ENCODE measurements at places on chromosomes 6 and 20.
A peak's percentile ranks its signal among the peaks of the same experiment; 100 is the strongest.

DNA sequence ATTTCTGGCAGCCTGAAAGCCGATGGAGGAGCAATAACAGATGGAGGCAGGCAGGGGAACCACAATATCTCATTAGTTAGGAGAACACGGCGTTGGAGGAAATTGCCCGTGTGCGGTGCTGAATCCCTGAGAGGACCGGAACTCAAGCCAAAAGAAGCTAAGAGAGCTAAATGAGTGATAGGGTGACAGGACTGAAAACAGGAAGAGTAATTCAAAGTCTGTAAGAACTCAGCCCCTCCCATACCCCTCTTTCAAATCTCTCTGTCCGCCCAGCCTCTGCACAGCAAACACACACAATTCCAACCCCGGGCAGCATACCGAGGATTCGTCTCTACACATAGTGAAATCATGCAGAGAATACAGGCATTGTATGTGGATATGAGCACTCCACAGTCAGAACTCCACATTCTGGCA lies 2.6 kb upstream of the IPCEF1 start:
- DNase-seq = no peak

DNA sequence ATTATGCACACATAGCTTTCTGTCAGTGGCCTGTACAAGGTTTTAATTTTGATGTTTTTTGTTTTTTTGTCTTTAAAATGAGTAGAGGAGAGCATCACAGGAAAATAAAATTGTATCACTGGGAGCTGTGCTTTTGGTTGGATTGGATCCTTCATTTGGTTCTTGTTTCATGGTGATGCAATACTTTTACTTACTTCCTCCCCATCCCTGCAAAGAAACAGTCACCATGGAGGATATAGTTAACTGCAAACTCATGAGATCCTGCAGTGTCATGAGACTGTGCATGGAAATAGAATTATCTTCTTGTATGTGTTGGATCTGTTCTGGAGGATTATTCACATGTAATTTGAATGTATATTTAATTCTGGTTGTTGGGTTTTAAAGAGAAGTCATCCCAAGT lies 122.3 kb downstream of the JARID2 start:
- DNase-seq = no peak

DNA sequence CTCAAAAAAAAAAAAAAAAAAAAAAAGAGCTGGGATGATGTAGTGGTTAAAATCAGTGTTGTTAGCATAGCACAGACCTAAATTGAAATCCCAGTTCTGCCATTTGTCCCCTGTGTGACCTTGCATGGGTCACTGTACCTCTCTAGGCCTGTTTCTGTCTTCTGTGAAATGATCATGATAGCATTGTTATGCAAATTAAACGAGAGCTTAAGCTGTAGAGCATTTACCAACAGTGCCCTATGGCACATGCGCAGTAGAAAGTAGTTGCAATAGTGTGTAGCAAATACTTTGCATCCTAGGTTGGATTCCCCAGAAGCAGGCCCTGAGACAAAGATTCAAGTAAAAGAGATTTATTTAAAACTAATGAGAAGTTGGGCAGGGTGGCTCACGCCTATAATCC lies 7.3 kb downstream of the PSORS1C2 start:
- no peak for DNase-seq

DNA sequence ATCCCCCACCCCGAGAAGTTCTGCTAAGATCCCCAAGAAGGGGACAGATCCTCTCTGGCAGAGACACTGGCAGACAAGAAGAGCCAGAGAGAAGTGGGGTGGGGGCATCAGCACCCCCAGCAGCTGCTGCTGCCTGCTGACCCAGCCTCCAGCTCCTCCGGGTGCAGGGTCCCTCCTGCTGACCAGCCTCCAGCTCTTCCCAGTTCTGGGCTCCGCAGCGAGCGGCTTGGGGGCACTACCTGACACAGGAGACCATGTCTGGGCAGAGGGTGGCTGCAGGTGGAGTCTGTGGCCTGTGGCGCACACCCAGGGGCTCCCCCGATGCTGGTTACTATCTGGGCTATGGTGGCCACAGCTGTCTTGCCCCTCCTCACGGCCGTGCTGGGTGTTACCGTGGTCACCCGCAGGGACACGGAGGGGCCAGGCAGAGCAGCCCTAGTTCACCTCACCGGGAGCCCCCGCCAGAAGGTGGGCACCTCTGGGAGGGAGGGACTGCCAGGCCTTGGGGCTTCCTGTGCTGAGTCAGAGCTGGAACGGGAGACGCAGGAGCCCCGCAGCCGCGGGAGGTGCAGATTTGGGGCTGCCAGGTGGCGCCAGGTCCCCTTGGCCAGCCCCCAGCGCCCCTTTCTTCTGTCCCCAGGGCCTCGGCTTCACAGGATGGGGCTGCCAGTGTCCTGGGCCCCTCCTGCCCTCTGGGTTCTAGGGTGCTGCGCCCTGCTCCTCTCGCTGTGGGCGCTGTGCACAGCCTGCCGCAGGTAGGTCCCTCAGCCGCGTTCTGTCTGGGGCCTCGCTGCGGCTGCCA lies 630 bp downstream of the LIME1 start:
- DNase-seq = peak; percentile 52

DNA sequence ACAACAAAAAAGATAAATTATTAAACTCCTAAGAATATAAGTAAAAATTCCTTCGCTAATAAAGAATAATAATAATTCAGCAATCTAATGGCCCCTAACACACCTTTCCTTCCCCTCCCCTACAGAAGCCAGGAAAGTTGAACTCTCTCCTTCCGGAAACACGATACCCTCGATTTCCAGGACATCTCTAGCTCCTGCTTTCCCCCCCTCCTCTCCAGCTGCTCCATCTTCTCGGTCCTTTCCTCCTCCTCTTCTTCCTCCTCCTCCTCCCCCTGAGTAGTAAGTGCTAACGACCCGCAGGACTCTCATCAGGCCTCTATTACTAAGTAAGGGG lies 603 bp downstream of the TASP1 start:
- DNase-seq = no peak

DNA sequence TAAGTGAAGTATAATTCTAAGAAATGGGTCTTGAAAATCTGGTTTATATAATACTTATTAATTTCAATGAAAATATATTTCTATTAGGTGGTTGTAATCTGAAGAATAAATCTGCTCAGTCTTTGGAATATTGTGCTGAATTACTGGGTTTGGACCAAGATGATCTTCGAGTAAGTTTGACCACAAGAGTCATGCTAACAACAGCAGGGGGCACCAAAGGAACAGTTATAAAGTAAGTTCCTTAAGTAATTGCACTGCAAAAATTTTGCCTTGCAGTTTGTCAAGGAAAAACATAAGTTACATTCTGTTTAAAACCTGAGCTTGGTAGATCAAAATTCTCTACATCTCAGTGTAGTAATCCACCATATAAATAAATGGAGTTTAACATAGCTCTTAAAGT lies 106.0 kb downstream of the MYO6 start:
- peak; percentile 18 for DNase-seq

GRCh38 chr6:170462366-170463020 lies 90.6 kb downstream of the PSMB1 start:
- DNase-seq = no peak

DNA sequence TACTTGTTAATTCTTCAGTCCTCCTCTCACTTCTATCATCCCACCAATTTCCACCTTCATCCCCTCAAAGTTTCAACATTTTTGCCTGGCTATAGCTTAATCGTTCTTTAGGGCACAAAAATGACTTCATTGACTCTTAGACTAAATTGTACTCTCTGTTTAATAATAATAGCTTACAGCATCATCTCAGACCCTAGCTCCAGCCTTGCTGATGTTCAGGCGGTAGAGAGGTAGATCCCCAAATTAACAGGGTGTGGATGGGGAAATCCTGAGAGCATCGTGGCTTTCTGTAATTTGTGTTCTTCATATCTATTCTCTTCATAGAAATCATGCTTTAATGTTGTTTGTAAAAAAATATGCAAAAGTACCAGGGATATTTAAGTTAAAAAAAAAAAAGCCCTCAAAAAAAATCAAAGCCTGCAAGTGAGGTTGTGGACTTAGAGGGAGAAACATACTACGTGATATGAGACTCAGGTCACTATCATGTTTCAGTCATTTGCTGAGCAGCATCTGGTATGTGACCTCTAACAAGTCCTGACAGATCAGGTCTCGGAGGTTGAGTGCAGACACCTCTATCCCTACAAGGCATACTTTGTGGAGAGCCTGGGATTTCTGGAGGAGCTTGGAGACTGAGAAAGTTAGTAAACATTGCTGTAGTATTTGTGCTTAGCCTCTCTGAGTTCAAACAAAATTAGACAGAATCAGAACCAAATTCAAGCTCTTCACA lies 1063.3 kb upstream of the CITED2 start:
- no peak for DNase-seq

- DNase-seq = no peak
Observed at GRCh38 chr6:15535495-15536197, 127.2 kb downstream of the DTNBP1 start.

DNA sequence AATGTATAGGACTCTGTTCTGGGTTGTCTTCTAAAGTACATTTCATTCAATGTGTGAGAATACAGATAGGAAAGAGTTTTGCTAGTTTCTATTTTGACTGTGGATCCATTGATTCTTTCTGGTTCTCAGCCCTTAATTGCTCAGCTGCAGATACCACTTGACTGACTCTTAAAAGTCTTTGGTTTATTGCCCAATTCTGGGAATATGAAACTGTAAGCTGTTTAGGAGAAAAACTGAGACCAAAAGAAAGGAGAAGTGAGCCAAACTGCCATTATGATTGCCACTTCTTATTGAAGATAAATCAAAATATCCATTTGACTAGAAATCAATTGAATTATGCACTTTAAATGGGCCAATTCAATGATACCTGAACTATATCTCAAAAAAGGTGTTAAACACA lies 211.4 kb downstream of the ESR1 start:
- DNase-seq = no peak

DNA sequence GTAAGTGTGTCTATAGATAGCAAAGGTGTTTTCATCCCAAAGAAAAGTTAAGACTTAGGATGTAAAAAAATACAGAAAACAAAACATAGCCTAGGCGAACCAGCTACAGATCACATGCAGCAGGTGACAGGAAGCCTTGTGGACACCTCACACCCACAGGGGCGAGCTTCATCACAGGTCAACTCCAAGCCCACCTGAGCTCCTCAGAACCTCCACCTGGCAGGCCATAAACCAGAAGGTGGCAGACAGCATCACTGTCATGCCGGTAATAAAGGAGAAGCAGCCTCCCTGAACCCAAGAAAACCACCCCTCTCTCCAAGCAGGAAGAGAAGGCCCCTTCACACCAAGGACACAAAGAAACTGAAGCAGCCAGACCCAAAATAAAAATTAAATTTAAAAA lies 1.0 kb downstream of the RALGAPA2 start:
- peak; percentile 39 for DNase-seq

DNA sequence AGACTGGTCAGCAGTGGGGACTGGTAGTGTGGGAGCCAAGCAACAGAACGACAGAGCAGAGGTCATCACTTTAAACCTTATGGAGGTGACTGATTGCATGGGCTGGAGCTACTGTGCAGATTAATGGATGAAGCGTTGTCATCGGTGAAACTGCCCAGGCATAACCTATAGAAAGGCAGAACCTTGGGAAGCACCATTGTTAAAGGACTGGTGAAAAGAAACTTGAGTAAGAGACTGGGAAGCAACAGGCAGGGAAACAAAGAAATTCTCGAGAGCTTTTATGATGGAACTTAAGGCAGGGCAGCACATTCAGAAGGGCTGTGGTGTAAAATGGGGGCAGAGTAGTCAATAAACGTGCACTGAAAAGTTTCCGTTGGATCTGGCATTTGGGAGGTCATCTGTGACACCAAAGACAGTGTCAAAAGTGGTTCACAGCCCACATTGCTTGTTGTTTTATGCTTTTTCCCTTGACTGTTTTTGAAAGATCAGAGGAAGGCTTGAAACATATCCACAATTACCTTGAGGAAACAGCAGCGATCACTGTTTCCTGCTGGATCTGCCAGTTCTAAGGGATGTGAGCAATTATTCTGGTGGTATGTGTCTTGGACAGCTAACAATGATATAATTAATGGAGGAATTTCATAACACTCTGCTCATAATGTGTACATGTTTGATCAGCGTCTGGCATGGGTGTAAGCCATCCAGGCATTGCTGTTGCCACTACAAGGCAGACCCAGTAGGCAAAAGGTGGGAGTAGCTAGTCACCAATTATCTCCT lies 62.7 kb downstream of the LRRC1 start:
- no peak for DNase-seq

- no peak for DNase-seq
Observed at GRCh38 chr6:162421004-162421403, 306.6 kb downstream of the PRKN start.

- DNase-seq = no peak
Observed at GRCh38 chr20:53935344-53936084, 134.9 kb downstream of the BCAS1 start.

- peak; percentile 80 for DNase-seq
Observed at GRCh38 chr20:4720041-4720976, 1.4 kb upstream of the PRND start.

- no peak for DNase-seq
Observed at GRCh38 chr6:7273709-7274108, 39.3 kb downstream of the SSR1 start.

DNA sequence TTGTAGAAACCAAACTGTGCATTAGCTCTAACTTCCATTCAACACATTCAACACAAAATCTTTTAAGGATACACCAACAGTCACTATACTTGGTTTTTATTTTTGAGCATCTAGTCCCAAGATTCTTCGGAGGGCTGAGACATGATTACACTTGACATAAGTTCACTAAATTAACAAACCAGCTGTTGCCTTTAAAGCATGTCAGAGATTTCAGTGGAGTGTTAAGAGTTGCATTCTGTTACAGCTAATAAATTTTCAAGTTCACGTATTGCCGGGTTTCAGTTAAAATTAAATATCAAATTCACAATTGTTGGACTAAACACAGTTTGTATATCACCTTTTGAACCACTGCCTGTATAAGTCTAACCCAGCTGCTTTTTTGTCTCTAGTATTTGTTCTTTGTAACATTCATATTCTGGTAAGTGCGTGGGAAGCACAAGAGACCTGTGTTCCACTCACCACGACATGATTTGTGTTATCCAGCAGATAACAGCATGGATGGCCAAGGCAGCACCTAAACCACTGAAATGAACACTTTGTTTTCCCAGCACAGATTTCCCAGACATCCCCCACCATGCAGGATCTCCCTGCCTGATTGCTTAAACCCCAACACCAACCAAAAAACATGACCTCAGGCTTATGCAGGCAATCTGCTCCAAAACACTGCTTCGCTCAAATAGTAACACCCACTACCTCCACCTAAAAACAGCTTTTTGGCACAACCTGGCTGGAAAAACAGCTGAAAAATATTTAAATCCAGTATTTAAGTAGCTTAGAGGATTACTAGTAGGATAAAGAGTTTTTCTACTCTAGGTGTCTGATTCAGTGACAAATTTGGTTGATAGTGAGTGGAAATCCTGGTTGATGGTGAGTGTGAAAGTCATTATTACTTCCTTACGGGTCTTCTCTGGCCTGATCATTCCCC lies 286.5 kb upstream of the NT5E start:
- no peak for DNase-seq

GRCh38 chr6:36728289-36729160 lies 30.9 kb downstream of the RAB44 start:
- no peak for DNase-seq
